Activated naive CD4-positive, alpha-beta T cell (primary cell): ENCODE measurements at places on chromosomes 7 and 10.

DNA sequence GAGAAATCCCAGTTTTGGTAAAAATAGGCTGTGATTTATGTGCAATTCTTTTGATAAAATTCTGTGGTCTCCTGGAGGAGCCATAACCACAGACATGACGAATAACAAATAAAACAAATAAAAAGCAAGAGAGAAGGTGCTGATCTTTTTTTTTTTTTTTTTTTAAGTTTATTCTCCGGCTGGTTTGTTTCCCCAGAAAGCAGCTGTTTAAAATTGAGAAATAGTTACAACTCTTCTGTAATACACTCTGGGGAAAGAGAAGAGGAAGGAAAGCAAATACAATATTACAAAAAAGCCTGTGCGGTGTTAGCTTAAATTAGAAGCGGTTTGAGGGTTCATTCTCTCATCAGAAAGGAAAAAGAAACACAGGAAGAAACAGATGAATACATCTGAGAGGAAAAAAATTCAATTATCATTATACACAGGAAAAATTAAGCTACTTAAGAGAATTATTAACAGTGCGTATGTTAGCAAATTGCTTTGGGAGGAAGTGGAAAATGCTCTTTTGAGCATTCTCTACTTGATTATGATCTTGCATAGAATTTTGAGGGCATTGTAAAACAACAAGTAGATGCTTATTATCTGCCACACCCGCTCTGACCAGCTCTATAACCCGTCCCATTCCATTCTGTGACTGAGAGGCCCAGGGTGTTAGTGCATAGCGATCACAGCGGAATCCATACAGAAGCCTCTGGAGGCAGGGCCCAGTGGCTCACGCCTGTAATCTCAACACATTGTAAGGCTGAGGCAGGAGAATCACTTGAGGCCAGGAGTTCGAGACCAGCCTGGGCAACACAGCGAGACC, 40.6 kb upstream of the WAC start:
- DNase-seq, result no peak

DNA sequence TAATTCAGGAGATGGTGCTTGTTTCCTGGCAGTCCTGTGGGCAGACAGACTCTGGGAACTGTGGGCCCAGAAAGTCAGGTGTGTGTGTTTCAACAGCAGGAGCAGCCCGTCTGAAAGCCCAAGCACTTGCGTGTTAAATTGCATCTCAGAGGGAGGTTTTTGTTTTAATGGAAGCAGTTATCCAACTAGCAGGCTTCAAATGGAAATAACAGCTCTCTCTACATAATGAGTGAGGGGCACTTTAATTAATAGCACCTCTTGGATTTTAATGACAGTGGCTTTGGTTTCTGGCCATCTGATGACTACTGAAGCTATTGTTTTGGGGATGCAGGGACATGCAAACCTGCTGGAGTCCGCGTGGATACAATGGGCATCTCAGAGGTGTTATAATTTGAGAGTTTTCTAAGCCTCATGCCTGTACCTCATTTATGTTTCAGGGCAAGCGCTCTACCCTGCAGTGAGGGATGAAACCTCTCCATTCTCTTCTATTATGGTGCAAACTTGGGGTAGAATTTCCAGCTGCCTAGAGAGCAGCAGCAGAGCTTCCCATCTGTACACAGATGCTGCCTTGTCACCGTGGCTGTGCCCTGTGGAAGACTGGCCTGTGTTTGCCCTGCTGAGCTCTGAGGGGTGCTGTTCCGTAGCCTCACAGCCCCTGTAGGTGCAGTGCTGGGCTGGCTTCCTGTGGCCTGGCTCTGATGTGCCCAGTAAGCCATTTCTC, 206.6 kb upstream of the GPR26 start:
- DNase-seq, result no peak

DNA sequence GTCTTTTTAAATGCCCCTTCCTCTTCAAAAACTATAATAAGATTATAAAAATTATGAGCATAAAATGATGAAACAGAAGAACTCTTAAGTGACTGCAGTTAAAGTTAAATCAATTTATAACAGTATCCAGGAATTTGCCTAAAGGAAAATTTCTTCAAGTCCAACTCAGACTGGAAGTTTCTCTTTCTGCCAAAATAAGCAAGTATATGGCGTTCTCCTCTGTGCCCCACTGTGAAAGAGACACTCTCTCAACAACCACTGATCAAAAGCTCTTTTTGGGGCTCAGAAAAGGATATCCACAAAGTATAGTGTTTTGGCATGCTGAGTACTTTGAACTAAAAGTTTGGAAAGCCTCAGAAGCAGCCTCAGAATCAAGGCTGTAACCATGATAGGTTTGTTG, 139.9 kb downstream of the SKIDA1 start:
- DNase-seq, result no peak

- DNase-seq, result no peak
Measured at GRCh38 chr10:14648005-14648765, 126.5 kb downstream of the FAM107B start.

GRCh38 chr10:17780727-17781126, 28.4 kb upstream of the MRC1 start:
- DNase-seq, result no peak

GRCh38 chr7:68547799-68548198, 1050.5 kb upstream of the AUTS2 start:
- DNase-seq, result no peak

DNA sequence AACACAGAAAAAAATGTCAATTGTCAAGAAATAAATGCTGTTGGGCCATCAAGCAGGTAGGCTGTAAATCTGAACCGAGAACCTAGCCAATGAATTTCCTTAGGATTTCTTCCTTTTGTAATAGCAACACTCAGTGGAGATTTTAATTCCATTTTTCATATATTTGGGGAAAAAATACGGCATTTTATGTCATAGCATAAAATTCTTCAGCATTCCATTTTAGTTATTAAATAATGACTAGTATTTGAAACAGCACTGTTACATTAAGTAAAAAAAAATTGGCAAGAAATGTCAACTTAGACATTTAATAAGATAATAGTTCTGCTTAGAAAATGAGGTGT, 12.3 kb upstream of the VIM start:
- DNase-seq, result no peak

- DNase-seq, result no peak
Measured at GRCh38 chr10:76871697-76872295, 765.8 kb downstream of the KCNMA1 start.

GRCh38 chr7:19079066-19079465, 38.4 kb downstream of the TWIST1 start:
- no peak for DNase-seq

- DNase-seq, result no peak
Measured at GRCh38 chr10:72238392-72239175, 22.5 kb upstream of the ASCC1 start.

DNA sequence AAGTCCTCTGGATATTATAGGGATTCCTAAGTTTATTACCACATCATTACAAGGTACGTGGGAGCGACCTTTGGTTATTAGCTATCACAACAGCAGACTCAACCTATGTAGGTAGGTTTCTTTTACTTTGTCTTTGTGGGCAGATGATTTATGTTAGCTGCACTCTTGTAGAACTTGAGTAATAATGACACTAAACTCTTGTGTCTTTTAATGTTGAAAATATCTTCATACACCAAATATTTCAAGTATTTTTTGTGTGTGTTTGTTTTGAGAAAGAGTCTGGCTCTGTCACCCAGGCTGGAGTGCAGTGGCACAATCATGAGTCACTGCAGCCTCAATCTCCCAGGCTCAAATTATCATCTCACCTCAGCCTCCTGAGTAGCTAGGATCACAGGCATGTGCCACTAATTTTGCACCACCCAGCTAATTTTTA, 19.2 kb upstream of the SUPV3L1 start:
- no peak for DNase-seq

- no peak for DNase-seq
Measured at GRCh38 chr10:8778713-8779112, 724.2 kb downstream of the GATA3 start.

DNA sequence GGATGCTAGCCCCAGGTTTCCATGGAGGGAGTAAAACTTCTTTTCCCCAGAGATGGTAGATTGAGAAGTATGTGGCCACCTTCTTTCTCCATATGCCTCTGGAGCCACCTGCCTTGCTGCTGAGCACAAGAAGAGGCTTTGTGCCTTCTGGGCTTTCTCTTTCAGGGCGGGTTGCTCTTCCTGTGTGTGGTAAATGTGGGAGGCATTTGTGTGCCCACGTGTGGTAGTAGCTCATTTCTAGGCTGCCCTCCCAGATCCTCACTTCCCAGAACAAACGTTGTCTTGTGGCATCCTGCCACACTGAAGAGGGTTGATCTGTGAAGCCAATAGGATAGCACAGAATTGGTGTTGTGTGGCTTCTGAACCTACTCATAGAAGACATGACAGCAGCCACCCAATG, 342.0 kb upstream of the PODXL start:
- DNase-seq, result no peak

DNA sequence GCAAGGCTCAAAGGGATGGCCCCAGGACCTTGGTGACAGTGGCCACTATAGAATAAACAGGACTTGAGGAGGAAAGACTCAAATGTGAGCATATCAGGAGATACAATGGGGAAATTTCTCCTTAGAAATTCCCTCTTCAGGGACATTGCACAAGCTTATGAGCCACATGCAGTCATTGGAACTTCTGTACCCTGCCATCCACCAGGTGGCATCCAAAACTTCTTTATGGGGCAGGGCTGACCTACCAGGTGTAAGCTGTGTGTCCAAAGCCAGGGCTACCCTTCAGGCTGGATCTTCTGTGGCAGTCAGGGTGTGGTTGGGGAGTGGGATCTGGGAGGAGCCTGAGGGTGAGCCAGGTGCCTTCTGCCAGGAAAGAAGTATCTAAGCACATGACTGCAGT, 36.6 kb upstream of the LRRC18 start:
- DNase-seq, result no peak

DNA sequence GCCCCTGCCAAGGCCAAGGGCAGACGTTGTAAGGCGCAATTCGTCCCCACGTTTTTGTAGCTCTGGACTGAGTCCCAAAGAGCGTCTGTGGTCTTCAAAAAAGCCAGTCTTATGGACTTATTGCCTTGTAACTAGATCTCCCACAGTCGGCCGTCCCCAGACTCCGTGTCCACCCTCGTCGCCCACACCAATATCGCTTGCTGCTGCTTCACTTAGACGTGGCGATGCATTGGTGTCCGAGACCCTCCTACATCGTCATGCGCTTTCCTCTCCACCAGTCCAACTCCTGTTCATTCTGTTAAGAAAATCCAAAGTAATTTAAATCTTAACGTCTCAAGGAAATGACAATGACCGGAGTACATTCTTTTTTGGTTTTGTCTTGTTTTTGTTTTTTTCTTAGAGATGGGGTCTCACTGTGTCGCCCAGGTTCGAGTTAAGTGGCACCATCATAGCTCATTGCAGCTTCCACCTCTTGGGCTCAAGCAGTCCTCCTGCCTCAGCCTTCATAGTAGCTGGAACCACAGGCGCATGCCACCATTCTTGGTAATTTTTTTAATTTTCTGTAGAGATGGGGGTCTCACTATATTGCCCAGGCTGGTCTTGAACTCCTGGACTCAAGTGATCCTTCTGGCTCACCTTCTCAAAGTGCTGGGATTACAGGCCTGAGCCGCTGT, 851 bp downstream of the KIFBP start:
- no peak for DNase-seq

DNA sequence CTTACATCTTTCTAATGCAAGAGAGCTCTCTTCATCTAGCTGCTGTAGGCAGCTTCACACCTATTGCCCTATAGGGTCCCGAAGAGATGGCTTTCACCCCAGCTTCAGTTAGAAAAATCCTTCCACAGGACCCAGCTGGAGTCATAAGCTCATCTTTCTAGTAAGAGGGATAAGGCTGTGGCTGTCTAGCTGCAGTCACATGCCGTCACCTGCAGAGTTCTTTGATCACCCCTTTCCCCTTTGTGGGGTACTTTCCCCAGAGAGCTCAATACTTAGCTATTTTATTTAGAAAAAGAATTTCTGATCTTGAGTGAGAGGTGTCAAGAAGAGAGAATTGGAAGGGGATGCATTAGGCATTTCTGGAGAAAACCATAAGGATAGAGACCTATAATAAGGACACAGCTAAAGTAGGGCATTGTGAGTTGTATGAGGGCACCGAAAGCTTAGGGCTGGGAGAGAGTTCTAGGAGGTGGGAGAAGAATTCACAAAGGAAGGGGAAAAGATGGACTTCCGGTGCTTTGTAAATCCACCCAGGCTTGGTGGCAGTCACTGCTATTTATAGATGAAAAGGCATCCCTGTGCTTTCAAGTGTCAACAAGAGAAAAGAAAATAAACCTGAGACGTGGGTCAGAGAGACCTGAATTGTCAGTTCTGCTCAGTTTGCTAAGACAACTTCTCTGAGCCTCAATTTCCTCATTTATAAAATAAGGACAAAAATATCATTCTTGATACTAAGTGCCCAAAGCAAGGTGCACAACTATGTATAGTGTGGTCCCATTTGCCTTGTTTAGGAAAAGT, 11.1 kb upstream of the ST8SIA6 start:
- no peak for DNase-seq

- no peak for DNase-seq
Measured at GRCh38 chr7:142308326-142308725, 50.5 kb upstream of the PRSS58 start.

- no peak for DNase-seq
Measured at GRCh38 chr7:118657391-118658005, 433.0 kb downstream of the ANKRD7 start.

GRCh38 chr7:84083846-84084245, 110.7 kb downstream of the SEMA3A start:
- DNase-seq, result no peak

DNA sequence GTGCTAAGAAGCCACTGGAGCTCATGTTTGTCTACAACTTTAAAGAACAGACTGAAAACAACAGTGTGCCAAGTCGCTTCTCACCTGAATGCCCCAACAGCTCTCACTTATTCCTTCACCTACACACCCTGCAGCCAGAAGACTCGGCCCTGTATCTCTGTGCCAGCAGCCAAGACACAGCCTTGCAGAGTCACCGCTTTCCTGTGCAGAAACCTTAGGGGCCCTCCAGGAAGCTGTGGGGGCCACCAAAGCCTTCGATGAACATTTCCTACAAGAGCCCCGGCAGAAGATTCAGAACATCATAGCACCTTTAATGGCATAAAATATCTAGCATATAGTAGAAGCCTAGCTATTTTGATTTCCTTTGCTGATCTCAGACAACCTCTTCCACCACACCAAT, 88.0 kb upstream of the PRSS58 start:
- DNase-seq, result no peak

GRCh38 chr10:77533887-77534278, 103.7 kb downstream of the KCNMA1 start:
- DNase-seq, result no peak

- no peak for DNase-seq
Measured at GRCh38 chr10:112461029-112461887, 14.2 kb downstream of the VTI1A start.

GRCh38 chr7:131103997-131104396, 223.7 kb upstream of the MKLN1 start:
- no peak for DNase-seq

DNA sequence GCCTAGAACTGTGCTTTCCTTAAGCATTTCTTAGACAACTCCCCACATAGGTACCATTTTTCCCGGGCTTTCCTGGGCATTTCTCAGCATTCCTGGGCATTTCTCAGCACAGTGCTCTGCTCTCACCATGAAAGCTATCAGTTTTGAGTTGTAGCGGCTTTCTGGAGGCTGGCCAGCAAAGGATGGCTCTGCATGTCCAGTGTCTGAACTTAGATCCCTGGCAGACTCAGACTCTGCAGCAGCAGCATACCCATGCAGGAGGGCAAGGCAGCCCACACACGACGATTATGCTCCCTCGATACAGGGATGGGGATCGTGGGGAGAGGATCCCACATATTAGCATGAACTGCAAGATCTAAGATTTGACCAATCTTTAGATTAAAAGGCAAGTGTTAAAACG, 248.9 kb upstream of the MKI67 start:
- DNase-seq, result no peak
